GF-D8 (cell line): ENCODE measurements at places on chromosomes 13 and 19.

DNA sequence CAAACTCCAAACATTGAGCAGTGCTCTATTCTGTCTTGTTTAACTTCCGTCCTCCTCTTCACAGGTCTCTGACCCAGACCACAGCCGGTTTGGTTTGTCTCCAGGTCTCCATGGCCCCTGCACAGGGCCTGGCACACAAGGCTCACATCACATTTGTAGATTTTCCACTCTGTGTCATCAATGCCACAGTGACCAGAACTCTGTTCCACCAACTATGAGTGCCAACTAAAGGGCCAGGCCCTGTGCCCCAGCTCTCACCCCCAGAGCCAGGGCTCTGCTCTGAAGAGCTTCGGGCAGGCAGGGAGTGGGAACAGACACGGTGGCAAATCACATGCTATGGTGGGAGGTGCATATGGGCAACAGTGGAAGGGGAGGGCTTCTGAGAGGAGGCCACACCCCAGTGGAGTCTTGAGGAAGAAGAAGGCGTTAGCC is 16.0 kb downstream of the SMG9 start:
- DNase-seq = no peak

- DNase-seq = no peak
Observed at GRCh38 chr13:33388286-33388998, 102.9 kb upstream of the STARD13 start.

DNA sequence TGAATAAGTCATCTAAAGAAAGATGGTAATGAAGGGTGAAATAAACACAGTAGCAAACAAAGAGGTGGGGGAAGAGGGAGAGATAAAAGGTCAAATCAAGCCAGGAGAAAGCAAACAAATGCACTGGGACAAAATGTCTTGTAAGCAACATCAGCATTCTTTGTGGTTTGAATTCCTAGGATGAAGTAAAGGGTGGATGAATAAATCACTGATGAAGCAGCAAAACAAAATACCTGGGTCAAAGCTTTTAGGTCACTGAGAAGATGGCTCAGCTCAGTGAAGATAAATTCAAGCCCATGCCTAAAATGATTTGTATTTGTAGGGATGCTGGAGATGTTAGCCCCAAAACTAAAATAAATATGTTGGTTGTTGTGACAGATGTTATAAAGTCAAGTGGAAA is 86.5 kb upstream of the FBXL3 start:
- no peak for DNase-seq

GRCh38 chr19:28196101-28196500 is 1016.9 kb downstream of the UQCRFS1 start:
- no peak for DNase-seq

DNA sequence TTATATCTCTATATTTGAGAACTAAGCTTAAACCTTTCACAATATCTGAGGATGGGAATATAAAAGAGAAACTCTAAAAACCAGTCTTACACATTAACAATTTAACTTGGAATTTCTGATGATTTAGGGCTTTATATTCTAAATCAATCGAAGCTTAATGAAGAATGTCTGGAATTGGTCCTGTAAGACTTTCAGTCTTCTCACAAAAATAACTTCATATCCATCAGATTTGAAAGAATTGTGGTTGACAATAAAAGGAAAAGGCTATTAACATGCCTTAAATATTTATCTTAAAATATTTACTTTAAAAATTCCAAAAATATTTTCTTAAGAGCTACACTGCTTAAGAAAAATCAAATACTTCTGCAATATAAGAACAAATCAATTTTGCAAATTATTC is 27.3 kb downstream of the MYCBP2 start:
- DNase-seq = no peak

DNA sequence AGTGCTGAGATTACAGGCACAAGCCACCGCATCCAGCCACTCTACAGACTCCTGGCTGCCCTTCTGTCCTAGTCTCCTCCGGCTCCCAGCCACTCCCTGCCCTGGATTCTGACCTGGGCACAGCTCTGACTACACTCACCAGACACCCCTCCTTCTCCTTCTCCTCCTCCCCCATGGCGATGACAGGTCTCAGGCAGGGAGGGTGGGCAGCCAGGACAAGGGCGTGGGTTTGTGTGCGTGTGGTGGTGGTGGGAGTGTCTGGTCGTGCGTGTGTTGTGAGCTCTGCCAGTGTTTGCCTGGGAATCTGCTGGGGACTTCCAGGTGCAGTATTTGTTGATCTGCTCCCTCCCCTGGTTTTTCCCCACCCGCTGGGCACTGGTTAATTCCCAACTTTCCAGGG is 3.0 kb upstream of the NCCRP1 start:
- DNase-seq = no peak

DNA sequence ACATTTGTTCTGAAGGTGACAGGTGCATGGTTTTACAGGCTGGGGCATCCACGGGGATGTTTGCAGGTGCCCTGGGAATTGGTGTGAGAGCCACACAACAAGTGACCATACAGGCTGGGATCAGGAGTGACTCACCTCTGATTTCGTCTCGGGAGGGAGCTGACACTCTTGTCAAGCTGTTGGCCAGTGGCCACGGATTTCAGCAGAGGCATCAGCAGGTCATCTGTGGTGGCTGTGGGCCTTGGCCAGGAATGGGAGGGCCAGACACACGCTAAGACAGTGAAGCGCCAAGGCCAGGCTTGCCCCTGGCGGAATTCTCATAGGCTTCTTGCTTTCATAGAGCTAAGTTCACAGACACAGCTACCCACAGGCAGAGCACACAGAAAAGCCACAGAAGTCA is 108.6 kb downstream of the HSPH1 start:
- DNase-seq = no peak
